M059J (cell line): ENCODE measurements at places on chromosomes 12 and 14. TPM values are rescaled to one million over a fixed set of nuclear protein-coding genes. Genes with fewer than 3 reads are reported as not detected.
A peak's percentile ranks its signal among the peaks of the same experiment; 100 is the strongest.

GRCh38 chr12:47986832-47987231 is 17.4 kb downstream of the COL2A1 start:
- DNase-seq = no peak

DNA sequence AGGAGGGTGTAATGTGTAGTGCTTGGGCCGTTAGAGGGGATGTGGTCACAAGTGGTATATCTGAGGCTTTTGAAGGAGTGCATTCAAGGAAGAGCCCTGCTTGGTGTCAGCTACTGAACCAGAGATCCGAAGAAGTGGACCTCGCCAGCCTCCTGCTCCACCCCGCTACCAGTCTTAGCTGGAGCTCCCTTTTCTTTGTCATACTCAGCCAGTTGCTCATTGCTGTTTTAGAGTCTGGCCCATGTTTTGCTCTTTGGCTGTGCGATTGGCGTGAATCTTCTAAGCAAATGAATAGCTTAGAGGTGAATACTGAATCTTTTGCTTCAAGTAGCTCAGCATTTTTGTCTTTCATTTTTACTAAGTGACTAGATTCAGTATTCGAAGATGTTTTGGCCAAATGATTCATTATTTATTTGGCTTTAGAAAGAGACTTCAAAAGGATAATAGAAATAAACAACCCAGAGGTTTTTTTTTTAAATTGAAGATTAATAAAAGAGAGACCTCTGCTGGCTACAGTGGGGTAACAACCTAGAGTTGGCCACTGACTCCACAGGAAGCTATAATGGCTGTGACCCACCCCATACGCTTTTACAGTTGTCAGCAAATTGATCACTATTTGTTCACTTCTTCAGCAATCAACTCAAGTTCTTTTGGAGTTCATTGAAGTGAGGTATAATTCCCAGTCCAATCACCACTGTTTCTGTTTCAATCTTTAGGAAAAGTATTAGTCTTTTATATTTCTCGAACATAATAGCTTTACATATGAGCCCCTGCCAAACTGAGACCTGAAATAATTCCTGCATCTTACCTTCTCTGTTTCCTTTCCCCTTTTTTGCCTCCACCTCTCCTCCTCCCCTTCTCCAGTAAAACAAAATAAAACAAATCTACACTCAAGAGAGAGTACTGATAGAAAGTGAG is 19.9 kb downstream of the CDKN1B start:
- DNase-seq = peak; percentile 85

GRCh38 chr14:90674043-90674670 is 142.1 kb downstream of the TTC7B start:
- DNase-seq = no peak

- no peak for DNase-seq
These were observed 239.2 kb upstream of the RMST start for GRCh38 chr12:97223419-97223818.

DNA sequence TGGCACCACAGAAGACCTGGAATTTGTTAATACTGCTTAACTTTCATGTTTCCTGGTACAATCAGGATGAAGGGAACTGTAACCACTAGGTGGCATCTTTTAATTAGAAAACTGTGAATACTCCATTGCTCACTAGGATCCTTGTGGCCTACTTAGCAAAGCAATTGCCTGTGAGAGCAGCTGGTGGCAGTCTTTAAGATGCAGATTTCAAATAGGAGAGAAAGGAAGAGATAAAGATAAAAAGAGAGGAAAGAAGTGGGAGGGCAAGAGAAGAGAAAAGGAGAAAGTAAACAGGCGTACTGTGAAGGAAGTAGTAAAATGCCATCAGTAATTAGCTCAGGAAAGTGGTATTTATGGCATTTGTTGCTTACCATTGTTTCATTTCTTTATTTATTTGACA is 114.5 kb downstream of the RAD51B start:
- peak; percentile 79 for DNase-seq

DNA sequence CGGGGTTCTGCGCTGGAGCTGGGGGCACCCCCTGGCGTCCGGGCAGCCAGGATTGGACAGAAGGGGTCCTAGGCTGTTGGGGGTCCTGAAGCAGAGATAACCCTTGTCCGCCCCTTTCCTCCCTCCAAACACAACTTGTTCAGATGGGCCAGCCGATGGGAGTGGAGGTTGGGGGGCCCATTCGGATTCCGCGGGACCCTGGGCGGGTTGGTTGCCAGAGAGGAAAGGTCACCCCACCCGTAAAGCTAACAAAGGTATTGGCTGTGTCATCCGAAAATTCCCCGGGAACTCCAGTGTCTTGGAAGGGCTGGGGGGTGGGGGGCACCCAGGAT is 1.3 kb downstream of the FAM222A start:
- DNase-seq = no peak

DNA sequence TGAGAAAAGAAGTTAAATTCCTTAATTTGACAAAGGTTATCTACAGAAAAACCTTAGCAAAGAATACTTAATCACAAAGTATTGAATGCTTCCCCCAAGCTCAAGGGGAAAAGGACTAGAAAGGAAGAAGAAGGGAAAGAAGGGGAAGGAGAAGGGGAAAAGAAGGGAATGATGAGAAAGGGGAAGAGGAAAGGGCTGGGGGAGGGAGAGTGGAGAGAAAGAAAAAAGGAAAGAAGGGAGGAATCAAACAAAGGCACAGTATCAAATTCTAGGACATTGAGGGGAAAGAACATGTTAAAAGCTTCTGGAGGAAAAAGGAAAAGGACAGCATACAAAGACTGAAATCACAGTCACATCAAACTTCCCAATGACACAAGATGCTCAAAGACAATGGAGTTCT is 70.3 kb downstream of the BCL2L14 start:
- no peak for DNase-seq

- DNase-seq = peak; percentile 53
These were observed 90.8 kb downstream of the BICD1 start for GRCh38 chr12:32197421-32197820.

GRCh38 chr14:65751510-65751909 is 339.0 kb downstream of the FUT8 start:
- no peak for DNase-seq

- DNase-seq = peak; percentile 19
These were observed 1418.2 kb downstream of the AACS start for GRCh38 chr12:126483145-126484068.

- peak; percentile 1 for DNase-seq
These were observed 439.5 kb downstream of the CCER1 start for GRCh38 chr12:90515199-90516175.

DNA sequence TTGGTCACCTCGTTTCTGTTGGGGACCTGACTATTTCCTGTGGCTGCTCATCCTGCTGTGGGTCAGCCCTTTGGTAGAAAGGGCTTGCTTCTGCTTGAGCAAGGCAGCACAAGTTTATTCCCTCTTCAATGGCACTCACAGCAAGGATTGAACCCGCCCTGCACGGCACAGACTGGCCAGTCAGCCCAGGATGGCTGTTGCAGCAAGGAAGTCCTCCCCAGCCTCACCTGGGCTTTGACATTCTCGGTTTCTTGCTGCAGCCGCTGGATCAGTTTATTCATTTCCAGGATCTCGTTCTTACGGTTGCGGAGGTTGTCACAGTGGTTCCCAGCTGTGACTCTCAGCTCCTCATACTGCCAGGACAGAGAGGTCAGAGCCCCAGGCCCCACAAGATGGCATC is 9.5 kb downstream of the KRT82 start:
- DNase-seq = no peak

GRCh38 chr12:90653040-90653439 is 301.9 kb downstream of the CCER1 start:
- peak; percentile 4 for DNase-seq

GRCh38 chr12:42468921-42469320 is 120.6 kb downstream of the PRICKLE1 start:
- DNase-seq = no peak

DNA sequence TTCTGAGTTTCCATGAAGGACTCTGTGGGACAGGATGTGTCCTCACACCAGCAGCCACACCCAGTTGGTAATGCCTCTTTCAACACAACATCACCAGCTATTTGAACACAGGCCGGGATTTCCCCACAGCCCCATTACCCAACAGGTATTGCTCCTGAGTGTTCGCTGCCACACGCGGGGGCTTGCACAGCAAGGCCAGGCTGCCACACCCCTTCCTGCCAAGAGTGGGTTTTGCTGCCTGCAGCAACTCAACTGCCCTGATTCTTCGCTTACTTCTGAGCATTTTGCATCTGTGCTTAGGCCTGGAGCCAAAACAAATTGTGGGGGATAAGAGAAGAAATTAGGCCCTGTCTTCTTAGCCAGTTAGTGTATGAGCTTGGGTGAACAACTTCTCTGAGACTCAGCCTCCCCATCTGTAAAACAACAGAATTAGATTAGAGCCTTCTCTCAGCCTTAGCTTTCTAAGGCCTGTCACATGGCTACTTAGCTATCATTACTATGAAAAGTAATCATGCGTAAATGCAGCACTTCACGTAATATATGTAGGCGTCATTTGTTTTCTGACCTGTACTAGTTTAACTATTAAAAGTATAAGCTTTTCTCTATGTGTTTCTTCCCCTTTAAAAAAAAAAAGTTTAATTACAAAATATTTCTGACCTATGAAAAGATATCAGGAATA is 20.0 kb downstream of the CKAP4 start:
- no peak for DNase-seq

- DNase-seq = peak; percentile 56
These were observed 14.5 kb downstream of the KRAS start for GRCh38 chr12:25236190-25236589.

DNA sequence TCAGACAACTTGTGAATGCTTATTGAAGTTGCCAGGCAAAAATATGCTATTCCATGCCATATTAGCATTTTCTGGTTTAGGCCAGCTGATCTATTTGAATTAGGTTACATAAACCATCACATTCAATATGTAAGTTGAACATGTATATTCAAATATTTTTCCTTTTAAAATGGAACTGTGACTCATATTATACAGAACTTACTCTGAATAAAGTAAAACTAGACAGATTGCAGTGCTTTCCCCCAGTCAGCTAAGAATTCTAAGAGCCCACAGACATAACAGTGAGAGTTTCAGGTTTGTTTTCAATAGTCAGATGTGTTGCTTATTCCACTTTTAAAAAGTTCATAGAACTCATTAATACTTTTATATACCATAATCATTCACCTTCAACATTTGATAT is 119.8 kb downstream of the MGST1 start:
- no peak for DNase-seq

DNA sequence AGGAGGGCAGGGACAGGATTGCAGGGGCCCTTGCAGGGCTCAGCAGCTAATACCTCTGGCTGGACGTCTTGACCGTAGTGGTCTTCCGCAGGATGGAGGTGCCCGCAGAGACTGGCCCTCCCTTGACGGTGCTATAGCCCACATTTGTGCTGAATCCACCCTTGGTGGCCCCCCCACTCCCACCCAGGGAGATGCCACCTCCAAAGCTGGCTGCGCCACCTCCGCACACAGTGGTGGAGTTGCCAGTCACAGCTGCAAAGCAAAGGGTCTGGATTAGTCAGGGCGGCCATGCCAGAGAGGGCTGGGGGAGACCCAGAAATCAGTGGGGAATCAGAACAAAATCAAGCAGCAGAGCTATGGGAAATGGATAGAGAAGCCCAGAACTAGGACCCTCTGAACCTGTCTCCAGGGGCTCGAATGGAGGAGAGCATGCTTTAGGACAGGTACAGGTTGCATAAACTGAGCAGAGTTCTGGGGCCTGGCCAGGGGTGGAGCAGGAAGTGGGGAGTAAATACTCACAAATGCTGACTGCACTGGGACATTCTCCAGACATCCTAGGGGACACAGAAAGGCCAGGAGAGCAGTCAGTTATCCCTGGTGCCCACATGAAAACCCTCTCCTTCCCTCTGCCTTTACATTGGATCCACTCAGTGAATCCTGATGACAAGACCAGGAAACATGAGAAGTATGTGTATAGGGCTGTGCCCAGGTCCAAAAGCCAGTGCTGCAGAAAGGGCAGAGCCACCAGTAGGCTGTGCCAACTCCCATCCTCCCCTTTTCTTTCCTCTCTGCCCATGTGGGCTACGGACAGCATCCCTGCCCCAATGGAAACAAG is 8.1 kb upstream of the KRT4 start:
- DNase-seq = peak; percentile 24

- no peak for DNase-seq
These were observed 44.0 kb downstream of the FOXN4 start for GRCh38 chr12:109264943-109265650.

DNA sequence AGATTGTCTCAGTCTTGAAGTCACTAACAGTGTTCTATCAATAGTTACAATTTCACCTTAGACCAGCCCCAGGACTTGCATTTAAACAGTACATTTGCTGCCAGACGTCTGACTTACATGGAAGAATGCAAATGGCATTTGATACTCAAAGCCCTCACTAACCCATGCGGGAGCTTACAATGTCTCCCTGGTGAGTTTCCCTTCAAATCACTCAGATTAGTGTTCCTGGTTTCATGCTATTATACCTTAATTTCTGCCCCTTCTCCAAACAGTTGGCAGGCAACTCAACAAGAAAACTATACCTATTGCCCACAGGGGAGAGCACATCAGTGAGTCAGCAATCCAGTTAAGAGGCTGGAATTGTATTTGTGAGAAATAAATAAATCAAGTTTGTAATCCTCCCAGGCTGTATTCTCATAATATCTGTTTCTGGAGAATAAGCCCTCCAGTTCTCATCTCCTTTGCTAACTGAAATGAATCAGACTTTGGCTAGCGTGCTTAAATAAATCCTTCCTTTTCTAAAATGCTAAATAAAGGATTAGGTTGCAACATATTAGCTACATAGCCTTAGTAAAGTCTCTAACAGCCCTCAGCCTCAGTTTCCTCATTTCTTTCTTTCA is 23.7 kb downstream of the GSTZ1 start:
- peak; percentile 12 for DNase-seq

Gene SLCO1A2
- 0.49 and 1.1 TPM in 2 replicates for total RNA-seq

Gene SLC6A12
- not detected in 2 replicates for total RNA-seq

Gene BICD1
- 6.8 and 13.3 TPM in 2 replicates for total RNA-seq

Gene PRH2
- total RNA-seq = not detected in 2 replicates

Gene JAG2
- 0.15 and 0.44 TPM in 2 replicates for total RNA-seq

Gene NXPH4
- 3.1 and 6.8 TPM in 2 replicates for total RNA-seq

Gene PYM1
- total RNA-seq = 26.8 and 28.0 TPM in 2 replicates

Gene GPR137C
- total RNA-seq = 4.4 TPM in 2 replicates

Gene TSPAN8
- 0.64 TPM in 1 of 2 replicates, not detected in the other for total RNA-seq

Gene PROX2
- not detected in 2 replicates for total RNA-seq

Gene BCL2L14
- 0.05 and 6.7 TPM in 2 replicates for total RNA-seq

Gene GUCY2C
- not detected in 2 replicates for total RNA-seq

Gene BIN2
- total RNA-seq = not detected in 2 replicates

Gene KRT2
- total RNA-seq = not detected in 2 replicates

Gene GCH1
- total RNA-seq = 2.9 and 5.4 TPM in 2 replicates

Gene FRS2
- total RNA-seq = 25.9 and 38.1 TPM in 2 replicates

Gene LTB4R2
- 0.64 and 1.2 TPM in 2 replicates for total RNA-seq
